ENCODE measurements at places on chromosomes 5 and 9.

DNA sequence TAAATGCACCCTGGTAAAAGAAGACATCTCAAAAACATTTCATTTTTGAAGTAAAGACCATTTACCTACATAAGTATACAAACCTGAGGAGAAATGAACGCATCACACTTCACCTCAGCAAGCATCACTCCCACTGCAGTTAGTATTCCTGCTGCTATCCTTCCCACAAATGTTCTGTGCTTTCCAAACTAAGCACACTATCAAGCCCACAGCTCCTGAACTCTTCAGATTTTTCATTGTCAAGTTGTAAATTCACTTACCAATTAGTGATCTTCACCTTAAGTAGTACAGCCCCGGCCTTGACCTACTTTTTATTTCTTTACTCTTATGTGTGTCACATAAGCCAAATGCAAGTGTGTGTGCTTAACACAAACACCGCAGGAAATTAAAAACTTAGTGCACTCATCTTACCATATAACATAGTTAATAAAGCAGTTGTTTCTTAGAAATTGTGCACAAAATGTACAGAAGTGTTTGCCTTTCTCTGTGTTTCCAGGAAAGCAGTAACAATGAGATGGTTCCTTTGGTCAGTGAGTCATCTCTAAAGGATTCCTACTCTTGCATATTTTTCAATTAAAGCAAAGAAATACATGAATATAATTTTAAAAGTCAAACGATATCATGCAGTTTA lies 169.4 kb downstream of the APBA1 start:
- peak; percentile 38 for DNase-seq

- no peak for DNase-seq
These were observed 650.3 kb downstream of the CCDC171 start for GRCh38 chr9:16202914-16203728.

DNA sequence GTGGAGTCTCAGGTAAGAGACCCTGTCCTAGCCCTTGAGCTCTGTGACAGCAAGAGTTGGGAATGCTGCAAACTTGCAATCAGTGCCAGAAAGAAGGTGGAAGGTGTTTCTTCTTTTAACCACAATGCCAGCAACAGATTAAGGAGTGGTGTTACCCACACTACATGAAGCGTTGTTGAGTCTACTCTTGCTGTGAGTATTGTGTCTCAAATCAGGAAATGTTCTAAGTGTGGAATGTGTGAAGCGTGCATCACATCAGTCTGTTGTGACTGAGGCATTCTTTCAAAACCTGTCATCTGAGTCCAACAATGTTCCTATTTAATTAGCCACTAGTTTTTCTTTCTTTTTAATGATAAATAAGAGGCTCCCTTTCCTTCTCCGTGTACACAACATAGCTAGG lies 2.9 kb upstream of the LURAP1L start:
- DNase-seq, result no peak

DNA sequence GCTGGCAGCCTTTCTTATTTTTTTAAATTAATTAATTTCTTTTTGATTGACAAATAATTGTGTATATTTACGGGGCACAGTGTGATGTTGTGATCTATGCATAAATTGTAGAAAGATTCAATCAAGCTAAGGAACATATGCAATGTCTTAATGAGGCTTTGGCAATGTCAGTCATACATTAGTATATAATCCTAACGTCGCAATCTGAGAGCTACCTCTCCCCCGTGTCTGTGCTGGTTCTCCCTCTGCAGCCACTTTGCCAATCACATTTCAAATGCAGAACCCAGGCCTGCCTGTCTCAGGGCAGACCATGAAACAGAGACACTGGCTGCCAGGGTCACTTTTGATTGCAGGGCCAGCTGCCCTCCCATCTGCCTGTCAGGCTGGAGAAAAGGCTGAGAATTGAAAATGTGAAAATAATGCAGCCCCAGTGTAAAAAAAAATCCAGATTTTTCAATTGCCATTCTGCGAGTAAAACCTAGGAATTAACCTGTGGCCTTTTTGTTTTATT lies 56.3 kb downstream of the SLC24A2 start:
- DNase-seq, result no peak

- DNase-seq, result peak; percentile 13
These were observed 15.0 kb upstream of the PTBP3 start for GRCh38 chr9:112348257-112349007.

- DNase-seq, result no peak
These were observed 105.7 kb downstream of the LURAP1L start for GRCh38 chr9:12880406-12881015.

DNA sequence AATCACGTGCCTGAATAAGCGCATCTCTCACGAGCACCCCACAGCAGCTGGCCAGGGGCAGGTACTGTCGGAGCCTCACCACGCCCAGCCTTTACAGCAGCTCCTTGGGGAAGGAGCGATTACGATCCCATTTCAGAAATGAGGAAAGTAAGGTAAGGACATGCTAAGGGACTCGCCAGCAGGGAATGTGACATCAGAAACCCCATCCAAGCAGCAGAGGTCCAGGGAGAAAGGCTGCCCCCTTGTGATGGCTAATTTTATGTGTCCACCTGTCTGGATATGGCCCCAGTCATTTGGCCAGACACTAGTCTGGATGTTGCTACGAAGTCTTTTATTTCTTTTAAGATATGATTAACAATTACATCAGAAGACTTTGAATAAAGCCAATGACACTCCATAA lies 77.3 kb downstream of the UBE2QL1 start:
- peak; percentile 48 for DNase-seq

GRCh38 chr9:114869845-114870244 lies 60.5 kb downstream of the TNFSF8 start:
- DNase-seq, result peak; percentile 37

- no peak for DNase-seq
These were observed 97.4 kb upstream of the ITGA1 start for GRCh38 chr5:52690236-52690768.

Measured in NCI-H510A treated with DMSO at 0.1 percent for 48 hours (cell line).